AG08395 (cell line): ENCODE measurements at places on chromosomes 13 and 19.

DNA sequence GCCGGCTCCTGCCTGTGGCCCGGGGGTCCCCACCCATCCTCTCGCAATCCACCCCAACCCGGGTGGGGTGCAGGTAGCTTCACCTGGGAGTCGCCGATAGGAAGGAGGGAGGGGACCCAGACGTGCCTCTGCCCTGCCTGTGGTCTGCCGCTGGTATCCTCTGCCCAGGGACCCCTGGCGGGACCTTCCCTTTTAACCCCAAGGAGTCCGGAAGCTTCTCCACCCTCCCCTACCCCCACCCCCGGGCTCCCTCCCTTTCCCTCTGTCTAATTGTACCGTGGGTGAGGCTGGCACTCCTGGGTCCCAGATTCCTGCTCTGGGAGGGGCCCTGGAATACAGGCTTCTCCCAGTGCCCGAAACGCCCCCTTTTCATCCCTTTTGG is at the start of gene KLK10:
Gene KLK10 (minus strand): TSS at position 166 of the 382 bp plus-strand sequence. CDS start 579 bp downstream, outside the sequence.
- no peak for DNase-seq

DNA sequence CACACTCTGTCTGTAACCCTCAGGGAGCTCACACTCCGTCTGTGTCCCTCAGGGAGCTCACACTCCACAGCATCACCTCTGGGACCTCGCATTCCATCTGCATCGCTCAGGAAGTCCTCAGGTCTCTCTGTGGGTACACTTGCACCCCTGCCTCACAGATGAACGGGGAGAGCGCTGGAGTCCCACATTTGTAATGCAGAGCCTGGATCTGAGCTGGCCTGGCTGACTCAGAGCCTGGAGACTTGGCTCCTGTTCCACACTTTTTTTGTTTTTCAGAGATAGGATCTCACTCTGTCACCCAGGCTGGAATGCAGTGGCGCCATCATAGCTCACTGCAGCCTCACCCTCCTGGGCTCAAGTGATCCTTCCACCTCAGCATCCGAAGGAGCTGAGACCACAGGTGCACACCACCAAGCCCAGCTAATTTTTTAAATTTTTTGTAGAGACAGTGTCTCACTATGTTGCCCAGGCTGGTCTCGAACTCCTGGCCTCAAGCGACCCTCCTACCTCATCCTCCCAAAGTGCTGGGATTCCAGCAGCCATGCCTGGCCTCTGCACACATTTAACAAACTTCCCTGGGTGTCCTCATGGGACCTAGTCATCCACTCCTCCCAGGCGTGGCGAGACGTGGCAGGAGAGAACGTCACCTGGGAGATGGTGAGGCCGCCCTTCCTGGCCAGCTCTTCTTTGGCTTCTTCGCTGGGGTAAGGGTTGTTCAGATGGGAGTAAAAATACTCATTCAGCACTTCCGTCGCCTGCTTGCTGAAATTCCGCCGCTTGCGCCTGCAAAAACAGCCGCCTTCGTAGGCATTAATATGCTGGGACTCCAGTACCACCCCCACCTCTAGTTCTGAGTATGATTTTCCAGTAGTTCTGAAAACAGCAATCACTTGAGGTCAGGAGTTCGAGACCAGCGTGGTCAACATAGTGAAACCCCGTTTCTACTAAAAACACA is 31.0 kb downstream of the CILP2 start:
- DNase-seq: peak; percentile 80

- no peak for DNase-seq
These were observed 146.1 kb downstream of the KLF5 start for GRCh38 chr13:73204952-73205351.

DNA sequence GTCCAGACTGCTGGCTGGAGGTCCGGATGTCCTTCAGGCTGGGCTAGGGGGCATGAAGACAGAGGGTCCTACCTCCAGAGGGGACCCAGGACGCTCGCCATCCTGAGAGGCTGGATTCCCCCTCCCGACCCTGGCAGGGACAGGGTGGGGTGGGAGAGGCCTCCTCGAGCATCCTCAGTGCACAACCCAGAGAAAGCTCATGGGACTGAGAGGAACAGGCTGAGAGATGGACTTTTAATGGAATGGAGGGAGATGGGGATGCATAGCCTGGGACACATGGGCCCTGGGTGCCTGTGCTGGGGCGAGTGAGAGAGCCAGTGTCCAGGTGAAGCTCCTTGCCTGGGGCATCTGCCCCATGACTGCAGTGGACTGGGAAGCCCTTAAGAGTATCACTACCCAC is 3.1 kb downstream of the ACTL9 start:
- no peak for DNase-seq

GRCh38 chr19:31334849-31335624 is 14.2 kb downstream of the TSHZ3 start:
- DNase-seq: no peak

DNA sequence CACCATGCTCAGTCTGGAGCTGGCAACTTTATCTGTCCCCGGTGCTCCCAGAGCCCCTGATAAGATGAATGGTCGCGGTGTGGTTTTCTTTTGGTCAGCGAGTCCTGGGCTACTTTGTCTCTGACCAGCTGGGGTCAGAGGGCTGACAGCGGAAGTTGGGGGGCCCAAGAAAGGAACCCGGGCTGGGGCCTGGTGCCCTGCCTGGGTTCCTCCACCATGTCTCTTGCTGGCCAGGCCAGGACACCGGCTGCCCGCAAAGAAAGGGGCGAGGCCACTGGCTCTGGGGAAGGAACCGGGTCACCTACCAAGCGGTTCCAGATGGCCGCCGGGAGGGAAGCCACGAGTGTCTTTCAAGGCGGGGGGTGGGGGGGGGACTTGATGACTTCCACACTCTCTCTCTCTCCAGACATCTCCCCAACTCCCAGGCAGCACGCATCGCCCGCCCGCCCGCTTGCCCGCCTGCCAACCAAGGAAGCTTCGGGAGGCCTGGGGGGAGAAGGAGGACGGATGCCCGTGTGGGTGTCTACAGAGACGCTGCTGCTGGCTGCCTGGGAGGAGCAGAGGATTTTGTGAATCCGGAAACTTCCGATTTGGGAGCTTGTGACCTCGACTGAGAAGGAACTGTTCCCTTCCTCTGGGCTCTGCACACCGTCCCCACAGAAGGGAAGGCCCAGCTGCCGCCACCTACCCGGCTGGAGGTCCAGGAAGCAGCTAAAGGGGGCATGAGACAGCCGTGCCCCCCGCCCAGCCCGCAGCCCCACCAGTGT is 1.1 kb downstream of the PIP5K1C start:
- DNase-seq: peak; percentile 86

DNA sequence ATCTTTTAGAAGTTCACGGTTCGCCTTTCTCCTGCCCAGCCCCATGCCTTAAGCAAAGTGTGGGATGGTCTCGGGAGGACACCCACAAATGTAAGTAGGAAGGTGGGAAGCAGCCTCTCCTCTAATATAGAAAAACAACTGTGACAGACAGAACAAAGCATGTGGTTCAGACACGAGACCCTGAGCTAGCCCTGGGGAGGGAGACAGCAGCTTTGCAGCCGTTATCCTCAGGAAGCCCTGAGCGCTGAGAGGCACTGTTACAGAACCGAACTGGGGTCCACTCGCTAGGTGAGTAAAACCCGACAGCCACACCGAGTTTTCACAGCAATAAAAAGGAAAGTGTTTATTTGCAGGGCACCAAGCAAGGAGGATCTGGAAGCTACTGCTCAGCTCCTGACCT is 210.6 kb downstream of the UQCRFS1 start:
- no peak for DNase-seq

- no peak for DNase-seq
These were observed 162.3 kb upstream of the ZNF536 start for GRCh38 chr19:30209617-30210600.

DNA sequence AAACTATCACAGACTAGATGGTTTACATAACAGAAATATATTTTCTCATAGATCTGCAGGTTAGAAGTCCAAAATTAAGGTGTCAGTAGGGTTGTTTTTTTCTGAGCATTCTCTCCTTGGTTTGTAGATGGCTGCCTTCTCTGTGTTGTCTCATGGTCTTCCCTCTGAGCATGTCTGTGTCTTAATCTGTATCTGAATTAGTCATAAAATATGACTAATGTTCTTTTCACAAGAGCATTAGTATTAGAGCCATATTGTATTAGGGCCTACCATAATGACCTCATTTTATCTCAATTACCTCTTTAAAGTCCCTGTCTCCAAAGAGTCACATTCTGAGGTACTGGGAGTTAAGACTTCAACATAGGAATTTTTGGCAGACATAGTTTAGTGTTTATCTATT is 77.2 kb upstream of the OBI1 start:
- no peak for DNase-seq

- no peak for DNase-seq
These were observed 33.7 kb downstream of the NFILZ start for GRCh38 chr19:8663920-8664670.
